CD4-positive, alpha-beta T cell treated with Interferon gamma for 1 hour (primary cell): ENCODE measurements at places on chromosomes 5 and 9.

GRCh38 chr9:123361086-123361730, 5.2 kb downstream of the CRB2 start:
- DNase-seq: no peak

GRCh38 chr9:99852617-99853016, 30.9 kb downstream of the NR4A3 start:
- DNase-seq: no peak

DNA sequence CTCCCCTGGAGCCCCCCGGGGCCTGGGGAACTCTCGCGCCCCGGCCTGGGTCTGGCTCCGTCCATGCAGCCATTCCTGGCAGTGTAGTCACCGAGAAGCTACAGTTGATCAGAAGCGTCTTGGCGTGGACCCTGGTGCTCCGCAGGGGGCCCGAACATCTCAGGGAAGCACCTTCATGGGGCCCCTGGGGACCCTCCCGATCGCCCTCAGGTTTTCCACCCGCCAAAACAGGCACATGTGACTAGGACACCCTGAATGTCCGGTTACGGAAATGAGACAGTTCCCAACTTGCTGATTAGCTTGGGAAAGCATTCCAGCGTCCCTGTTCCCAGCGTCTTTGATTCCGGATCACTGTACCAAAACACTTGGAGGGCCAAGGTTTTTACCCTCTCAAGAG, 472 bp downstream of the FBXO4 start:
- peak; percentile 7 for DNase-seq

DNA sequence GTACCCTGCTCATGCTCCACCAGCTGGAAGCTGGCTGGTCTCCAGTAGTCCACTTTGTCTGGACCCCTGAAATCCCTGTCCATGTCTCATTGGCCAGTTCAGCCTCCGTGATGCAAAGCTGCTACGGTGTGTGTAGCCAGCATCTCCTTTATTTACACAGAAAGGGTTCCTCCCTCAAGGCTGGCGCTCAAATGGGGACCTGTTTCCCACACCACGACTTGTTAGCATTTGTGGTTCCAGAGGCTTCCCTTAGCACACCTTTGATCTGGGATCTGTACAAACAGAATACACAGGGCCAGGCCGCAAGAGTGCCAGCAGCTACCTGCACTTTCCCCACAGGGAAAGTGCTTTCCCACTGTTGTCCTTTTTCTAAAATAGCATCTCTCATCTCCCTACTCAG, 5.7 kb upstream of the SMU1 start:
- DNase-seq: no peak

GRCh38 chr5:128201065-128201926, 117.7 kb downstream of the SLC12A2 start:
- DNase-seq: peak; percentile 68

- no peak for DNase-seq
Observed at GRCh38 chr5:173258466-173258865, 23.5 kb upstream of the NKX2-5 start.

- DNase-seq: no peak
Observed at GRCh38 chr5:98214240-98215051, 559.0 kb upstream of the RGMB start.

DNA sequence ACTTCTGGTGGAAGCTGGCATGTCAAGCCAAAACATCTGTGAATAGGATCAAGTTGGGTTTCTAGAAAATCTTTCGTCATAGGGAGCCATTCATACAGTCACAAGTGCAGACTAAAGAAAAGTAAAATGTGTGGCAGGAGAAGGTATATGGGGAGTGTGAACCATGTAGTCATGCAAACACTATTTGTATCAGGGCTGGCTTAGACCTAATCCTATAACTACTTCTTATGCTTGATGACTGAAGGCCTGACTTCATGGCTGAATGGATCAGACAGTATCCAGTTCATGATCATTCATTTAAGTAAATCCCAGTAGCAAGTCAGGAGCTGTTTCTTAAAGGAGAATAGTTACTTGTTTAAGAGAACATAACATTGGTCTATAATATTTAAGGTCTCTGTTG, 63.8 kb upstream of the DAPK1 start:
- no peak for DNase-seq

GRCh38 chr5:166710271-166710670, 1581.2 kb upstream of the WWC1 start:
- no peak for DNase-seq

GRCh38 chr5:43006424-43007202, 33.5 kb downstream of the ANXA2R start:
- DNase-seq: no peak

DNA sequence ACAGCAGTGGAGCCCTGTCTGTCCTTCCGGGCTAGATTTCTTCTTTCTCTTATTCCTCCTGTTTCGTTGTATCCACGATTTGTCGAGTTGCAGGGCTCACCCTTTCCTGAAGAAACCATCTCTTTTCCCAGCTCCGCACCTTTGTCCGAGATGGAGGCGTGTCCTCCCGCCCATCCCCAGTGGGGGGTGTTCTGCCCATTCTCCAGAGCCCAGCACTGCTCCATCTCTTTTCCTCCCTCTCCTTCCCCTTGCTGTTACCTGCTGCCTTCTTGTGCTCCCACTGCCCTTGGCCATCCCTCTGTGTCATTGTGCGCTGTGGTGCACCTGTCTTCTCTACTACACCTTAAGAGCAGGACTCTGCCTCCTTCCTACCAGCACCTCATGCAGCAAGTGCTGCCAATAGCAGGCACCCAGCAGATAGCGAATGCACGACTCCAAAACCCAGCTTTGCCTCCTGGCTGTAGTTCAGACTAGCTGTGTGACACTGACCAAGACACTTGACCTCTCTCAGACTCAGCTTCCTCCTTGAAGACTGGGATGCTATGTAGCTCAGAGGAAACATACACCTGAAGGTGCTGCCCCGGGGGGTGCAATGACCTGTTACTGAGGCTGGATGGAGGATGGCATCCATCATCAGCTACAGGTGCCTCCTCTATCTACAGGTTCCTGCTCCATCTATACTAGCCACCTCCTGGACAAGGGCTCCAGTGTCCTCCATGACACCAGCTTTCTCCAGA, 8.9 kb downstream of the OR13J1 start:
- no peak for DNase-seq

DNA sequence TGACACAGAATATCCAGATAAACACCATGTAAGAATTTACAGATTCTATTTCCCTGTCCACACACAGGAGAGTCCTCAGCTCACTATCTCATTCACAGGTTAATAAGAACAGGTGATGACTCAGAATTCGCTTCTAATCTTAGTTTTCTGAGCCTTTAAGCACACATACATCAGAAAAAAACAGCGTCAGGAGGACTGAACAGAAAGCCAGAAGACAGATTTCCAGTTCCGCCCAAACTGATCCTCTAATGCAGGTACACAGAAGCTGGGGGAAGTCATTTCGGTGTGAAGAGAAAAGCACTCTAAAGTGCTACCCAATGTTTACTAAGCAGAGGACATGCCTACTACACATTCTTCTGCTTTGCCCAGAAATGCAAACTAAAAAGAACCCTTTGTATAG, 1.6 kb downstream of the CEMIP2 start:
- DNase-seq: no peak

GRCh38 chr5:158978061-158978460, 121.7 kb downstream of the EBF1 start:
- DNase-seq: no peak

DNA sequence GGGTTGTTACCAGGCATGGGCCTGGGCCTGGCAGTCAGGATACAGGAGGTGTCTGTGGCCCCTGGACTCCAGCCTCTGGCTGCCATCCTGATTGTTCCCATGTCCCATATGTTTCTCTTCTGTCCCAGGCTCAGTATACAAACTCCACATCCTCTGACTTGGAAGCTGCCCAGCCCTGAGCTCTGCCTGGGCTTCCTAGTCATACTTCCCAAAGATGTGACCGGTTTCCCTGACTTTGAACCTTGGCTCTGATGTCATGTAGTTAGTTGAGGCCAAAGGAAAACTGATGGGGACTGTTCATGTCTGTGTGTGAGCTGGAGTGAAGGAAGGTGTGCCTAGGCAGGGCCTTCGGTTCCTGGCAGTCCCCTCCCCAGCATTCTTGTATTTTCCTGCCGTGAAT, 50.4 kb downstream of the CYSTM1 start:
- no peak for DNase-seq

GRCh38 chr5:135559354-135559753, 19.4 kb downstream of the CXCL14 start:
- no peak for DNase-seq

DNA sequence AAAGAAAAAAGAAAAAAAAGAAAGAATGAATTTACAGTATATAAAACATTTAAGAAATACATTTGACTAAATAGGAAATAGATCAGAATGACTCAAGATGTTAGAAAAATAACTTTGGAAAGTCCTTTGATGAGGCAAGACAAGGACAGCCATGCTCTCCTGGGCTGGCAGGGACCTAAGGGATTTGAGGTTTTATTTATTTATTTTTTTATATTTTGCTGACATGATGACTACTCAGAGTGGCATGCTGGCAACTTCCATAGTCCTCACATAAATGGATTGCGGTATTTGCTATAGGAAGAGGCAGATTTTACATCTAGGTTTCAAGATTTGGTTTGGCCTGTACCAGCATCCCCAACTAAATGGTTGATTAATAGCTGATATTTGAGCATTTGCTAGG, 17.7 kb downstream of the SLC28A3 start:
- DNase-seq: no peak

DNA sequence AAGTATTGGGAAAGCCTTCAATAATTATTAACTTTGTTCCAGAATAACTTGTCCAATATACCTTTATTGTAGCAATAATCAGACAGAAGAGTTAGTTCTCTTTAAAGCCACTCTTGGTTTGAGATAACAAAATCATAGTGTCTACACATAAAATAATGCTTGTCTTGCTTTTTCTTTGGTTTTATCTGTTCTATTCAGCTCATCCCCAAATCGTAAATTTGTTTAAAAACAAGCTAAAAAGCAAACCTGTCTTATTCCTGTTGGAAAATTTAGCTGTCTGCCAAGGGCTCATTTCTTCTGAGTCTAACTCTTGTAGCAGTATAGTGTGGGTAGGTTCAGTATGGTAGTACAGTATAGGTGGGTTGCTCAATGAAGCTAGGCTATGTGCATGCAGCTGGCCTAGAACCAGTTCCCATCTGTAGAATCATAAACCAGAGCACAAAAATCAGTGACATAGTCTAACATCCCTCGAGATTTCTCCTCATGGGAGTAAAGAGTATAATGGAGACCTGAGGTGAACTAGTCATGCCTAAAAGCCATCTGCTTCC, 17.9 kb upstream of the APBA1 start:
- DNase-seq: no peak

GRCh38 chr5:130616161-130616560, 548.9 kb downstream of the HINT1 start:
- no peak for DNase-seq

- DNase-seq: peak; percentile 3
Observed at GRCh38 chr5:31825518-31826068, 186.7 kb downstream of the PDZD2 start.

DNA sequence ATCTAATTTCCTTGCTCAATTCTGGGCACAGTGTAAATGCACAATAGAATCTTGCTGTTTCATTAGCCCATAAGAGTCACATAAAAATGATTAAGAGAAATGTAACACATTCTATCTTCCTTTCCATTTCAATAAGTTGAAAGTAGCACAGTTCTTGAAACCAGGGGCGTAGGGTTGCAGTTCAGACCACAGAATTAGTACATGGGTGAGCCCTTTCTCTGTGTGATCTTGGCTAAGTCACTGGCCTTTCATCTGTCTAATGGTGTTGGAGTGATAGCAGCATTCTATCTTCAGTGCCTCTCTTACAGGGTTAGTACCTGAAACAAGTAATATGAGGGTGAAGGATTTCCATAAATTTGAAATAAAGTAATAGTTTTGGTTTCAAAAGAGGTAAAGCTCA, 445.3 kb upstream of the ZNF462 start:
- DNase-seq: no peak
